ENCODE measurements at places on chromosomes 11 and 22.

DNA sequence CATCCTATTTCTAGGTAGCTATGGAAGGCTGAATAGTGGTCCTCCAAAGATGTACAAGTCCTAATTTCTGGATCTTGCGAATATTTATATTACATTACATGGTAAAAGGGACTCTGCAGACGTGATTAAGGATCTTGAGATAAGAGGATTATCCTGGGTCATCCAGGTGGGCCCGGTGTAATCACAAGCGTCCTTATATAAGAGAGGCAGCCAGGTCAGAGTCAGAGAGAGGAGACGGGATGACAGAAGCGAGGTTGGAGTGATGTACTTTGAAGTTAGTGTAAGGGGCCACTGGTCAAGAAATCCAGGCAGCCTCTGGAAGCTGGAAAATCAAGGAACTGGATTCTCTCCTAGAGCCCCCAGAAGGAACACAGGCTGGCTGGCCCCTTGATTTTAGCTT lies 70.1 kb upstream of the MYOD1 start:
- no peak for DNase-seq

DNA sequence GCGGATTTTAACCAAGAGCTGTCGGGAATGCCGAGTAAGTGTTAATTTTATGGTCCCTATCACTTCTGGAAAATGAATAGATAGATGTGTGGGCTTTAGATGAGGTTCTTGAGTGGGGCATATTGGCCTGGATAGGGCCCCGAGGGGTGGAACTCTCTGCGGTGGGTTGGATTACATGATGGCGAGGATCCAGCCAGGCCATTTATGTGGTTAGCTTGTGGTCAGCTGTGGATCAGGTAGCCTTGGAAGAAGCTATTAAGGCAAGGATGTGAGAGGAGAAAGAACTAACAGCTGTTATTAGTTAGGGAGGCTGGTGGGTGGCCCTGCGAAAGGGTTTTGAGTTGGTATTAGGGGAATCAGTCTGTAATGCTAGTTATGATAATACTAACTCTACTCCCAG lies 268.4 kb downstream of the NELL1 start:
- DNase-seq, result no peak

- no peak for DNase-seq
These were observed 3.3 kb downstream of the PELI3 start for GRCh38 chr11:66470015-66470414.

DNA sequence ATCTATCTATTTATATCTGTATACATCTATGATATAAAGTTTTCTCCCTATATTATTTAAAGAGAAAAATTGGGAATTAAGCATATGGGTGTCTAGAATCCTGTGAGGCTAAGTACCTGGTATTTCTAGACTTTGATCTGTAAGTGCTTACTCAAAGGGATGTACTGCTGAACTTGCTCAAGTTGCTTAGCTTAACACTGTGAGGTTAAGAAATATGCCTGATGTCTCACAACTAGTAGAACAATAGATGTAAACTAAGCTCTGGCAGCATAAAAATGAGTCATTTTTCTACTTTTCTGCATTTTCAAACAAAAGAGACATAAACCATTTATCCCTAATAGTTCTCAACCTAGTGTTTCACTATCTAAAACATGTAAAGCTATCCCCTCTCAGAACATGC lies 744.4 kb upstream of the ANO3 start:
- DNase-seq, result no peak

- DNase-seq, result no peak
These were observed 5.3 kb downstream of the P2RY6 start for GRCh38 chr11:73277467-73277866.

- DNase-seq, result no peak
These were observed 199.7 kb downstream of the CTTN start for GRCh38 chr11:70597751-70598625.

DNA sequence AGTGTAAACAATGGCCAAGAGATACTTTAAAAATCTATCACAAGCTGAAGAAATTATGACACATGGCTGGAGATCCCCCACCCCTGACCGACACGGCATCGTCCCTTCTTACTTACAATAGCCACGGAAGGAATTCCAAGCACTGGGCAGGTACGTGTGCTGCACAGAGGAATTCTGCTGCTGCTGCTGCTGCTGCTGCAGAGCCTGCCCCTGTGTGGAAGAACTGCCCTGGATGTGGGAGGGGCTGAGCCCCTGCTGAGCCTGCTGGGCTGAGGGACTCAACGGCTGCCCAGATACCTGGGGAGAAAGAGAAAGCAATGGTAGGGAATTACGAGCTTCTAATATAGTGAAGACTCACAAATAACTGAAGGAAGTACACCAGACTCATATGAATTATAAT lies 15.0 kb upstream of the NFRKB start:
- DNase-seq, result no peak

DNA sequence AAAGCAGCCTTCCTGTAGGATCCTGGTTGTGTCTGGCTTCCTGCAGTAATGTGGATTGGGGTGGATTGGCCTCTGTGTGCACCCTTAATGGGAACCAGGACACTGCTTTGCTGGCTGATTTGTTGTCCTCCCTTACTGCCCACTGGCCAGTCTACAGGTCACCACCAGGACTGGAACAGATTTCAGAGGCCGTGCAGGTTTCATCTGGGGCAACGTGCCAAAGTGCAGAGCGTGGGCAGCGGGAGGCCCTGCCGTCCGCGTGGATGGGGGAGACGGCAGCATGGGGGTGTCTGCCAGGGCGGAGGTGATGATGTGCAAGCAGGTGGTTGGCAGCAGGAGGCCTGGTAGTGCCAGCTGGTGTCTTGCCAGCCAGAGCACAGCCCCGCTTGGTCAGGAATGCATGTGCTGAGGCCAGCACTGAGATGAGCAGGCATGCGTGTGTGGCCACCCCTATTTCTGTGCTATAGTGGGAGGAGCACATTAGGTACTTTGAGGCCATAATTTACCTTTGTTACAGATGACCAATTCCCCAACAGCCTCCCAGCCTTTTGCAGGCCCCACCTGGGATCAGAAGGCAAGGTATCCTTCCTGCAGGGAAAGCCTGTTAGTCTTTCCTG lies 24.3 kb downstream of the BCR start:
- no peak for DNase-seq

GRCh38 chr11:110984147-110984546 lies 261.4 kb upstream of the POU2AF2 start:
- DNase-seq, result no peak
